ENCODE measurements at places on chromosomes 12 and 14.
A peak's percentile ranks its signal among the peaks of the same experiment; 100 is the strongest.

DNA sequence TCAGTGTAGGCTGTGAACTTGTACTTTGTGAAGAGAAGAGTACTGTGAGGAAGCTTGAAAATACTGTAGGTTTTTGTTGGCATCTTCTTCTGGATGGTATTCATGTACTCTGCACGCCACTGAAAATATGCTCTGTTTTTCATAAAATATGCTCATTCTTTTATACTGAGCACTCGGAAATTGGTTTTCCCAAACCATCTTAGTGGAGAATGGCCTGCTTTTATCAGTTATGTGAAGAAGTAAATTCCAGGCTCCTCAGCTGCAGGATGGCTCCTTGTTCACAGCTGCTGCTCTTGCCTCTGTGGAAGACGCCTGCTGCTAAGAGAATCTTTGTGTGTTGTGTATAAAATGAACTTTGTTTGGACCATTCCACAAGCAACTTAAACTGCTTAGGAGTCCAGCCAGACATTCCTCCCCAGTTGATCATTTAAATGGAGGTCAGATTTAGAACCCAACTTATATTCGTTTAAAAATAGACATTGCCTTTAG lies 443.5 kb upstream of the RGS6 start:
- no peak for DNase-seq

DNA sequence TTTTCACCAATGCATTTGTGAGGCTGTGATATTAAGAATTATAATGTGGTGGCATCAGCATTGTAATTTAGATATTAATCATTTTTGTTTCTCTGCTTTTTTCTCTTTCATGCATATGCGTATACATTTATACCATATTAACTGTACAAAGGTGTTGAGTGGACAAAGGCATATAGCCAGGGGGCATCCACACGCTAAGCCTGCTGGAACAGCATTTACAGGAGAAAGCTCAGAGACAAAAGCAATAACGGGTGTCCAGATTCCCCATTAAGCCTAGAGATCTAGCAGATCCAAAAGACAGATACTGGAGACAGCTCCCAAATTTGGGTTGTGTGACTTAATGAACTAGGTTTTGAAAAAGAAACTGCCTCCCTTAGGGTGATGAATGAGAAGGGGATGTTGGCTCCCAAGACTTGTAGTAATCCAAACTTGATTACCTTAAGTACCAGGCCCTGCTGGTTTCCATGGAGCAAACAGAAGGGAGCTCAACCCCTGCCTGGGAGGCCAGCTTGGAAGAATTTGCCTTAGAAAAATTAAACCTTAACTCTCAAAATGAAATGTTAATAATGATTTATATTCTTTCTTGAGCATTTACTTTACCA lies 181.9 kb downstream of the SLC6A15 start:
- DNase-seq, result no peak

DNA sequence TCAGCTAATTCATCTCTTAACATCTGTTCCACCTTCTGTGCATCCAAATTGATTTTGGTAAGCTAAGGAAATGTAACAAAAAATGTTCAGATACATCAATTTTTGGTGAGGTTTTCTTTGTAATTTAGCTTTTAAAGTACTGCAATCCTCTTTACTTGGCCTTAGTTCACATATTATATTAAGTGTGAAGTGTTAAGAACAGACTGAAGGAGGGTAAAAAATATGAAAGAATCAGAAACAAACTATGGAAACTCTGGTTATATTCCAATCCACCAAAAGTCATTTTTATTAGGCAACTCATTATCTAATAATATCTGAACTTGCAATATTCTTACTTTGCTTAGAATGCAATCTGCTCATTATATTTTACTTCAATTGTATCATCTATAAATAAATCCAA lies 49.1 kb downstream of the CEP290 start:
- no peak for DNase-seq

DNA sequence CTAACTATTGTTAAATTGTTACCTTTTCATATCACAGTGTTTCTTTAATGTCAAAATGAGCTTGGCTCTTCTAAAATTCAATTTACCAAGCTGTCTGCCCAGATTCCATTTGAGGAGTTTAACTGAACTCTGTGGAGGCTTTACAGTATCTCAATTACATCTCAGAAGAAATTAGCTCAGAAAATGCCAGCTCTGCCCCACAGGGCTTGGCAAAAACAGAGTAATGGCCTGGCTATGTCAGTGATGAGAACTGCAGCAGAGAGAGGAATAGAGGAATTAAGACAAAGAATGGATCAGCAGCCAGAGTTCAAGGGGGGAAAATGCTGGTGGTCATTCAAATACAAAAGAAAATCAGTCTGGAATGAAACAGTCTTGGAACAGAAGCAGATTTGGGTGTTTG lies 15.8 kb upstream of the TMTC1 start:
- DNase-seq, result no peak

- peak; percentile 59 for DNase-seq
These were observed 6.0 kb upstream of the MANSC4 start for GRCh38 chr12:27785882-27786570.

GRCh38 chr12:62977883-62978282 lies 42.9 kb upstream of the PPM1H start:
- DNase-seq, result no peak

DNA sequence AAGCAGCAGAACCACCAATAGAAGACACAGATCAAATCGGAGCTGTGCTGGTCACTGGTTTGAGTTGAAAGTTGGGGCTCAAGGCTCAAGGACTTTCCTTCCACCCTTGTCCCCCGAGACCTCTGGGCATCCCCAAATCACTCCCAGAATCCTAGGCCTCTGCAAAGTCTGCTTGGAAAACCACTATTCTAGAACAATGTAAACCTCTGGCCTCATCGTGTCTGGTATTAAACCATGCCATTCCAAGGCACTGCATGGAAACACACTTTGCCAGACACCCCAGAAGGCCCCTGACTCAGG lies 288.0 kb downstream of the DPF3 start:
- no peak for DNase-seq

- no peak for DNase-seq
These were observed 557.2 kb upstream of the STXBP6 start for GRCh38 chr14:25607192-25607591.

GRCh38 chr14:31936115-31936514 lies 141.0 kb upstream of the ARHGAP5 start:
- DNase-seq, result no peak

GRCh38 chr12:26317942-26318575 lies 122.7 kb downstream of the SSPN start:
- DNase-seq, result peak; percentile 55

All from activated CD4-positive, alpha-beta T cell treated with anti-CD3 and anti-CD28 coated beads, Interleukin-2, Interleukin-4, amounts not matched to agents 100 ng/mL and 50 ng/mL, durations not matched to agents 16 hours and 8 hours (primary cell).